ENCODE measurements at places on chromosomes 7 and 10. TPM values are rescaled to one million over a fixed set of nuclear protein-coding genes. Genes with fewer than 3 reads are reported as not detected.

HOXA3 gene
- total RNA-seq = not detected

PIP gene
- not detected for total RNA-seq

CABCOCO1 gene
- total RNA-seq = not detected

- no peak for DNase-seq
These were observed 21.8 kb downstream of the NET1 start for GRCh38 chr10:5434017-5434753.

- no peak for DNase-seq
These were observed 84.8 kb upstream of the GSDME start for GRCh38 chr7:24842029-24842428.

Measured in activated CD8-positive, alpha-beta T cell treated with anti-CD3 and anti-CD28 coated beads, Interleukin-2, amount 10 ng/mL, durations not matched to agents 7 days and 5 days (primary cell).